ENCODE measurements at places on chromosomes 1 and 21. TPM values are rescaled to one million over a fixed set of nuclear protein-coding genes. Genes with fewer than 3 reads are reported as not detected.
A peak's percentile ranks its signal among the peaks of the same experiment; 100 is the strongest.

The TRIM17 gene
- total RNA-seq, result 2.7 TPM

DNA sequence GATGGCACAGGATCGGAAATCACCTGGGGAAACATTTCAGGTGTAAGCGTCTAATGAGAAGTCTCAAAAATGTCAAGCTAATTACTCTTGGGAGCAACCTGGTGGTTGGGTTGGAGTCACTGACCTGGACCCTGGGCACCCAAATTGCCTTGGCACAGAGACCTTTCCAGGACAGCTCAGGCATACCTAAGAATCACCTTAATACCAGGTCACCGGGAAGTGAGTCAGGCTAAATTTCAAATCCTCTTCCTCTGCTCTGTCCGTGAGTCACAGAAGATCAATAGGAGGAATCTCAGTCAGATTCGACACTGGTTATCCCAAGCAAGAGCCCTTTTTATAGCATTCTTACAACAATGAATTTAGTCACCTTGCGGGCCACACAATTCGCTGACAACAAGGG is 179.6 kb upstream of the CAMK1G start:
- no peak overlapping the region for H3K27ac ChIP-seq
- no peaks in the 10 kb centered on the region for H3K36me3 ChIP-seq
- H3K4me3 ChIP-seq, result no peak overlapping the region
- H3K27me3 ChIP-seq, result no peaks in the 10 kb centered on the region

The PPIAL4G gene
- not detected for total RNA-seq

The TMPRSS15 gene
- total RNA-seq, result not detected

- H3K36me3 ChIP-seq, result peaks cover 6% of the 10 kb centered on the region
- H3K4me3 ChIP-seq, result no peak overlapping the region
- no peak for DNase-seq
- no peaks in the 10 kb centered on the region for H3K27me3 ChIP-seq
Observed at GRCh38 chr21:15850645-15851044, 120.9 kb downstream of the USP25 start.

The OR10Z1 gene
- total RNA-seq, result not detected

DNA sequence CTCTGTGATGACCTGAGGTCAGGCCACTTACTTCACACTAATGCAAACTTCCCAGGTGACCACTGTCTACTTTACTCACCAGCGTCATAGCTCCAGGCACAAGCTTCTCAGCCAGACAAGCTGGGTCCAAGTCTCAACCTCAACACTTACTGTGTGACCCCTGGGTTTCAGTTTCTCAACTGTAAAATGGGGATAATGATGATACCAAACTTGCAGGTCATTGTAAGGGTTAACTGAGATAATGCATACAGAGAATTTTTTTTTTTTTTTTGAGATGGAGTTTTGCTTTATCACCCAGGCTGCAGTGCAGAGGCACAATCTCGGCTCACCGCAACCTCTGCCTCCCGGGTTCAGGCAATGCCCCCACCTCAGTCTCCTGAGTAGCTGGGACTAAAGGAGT is 34.7 kb downstream of the AK2 start:
- H3K4me1 ChIP-seq, result peaks cover 19% of the 10 kb centered on the region
- H3K27me3 ChIP-seq, result no peaks in the 10 kb centered on the region
- H3K4me3 ChIP-seq, result no peak overlapping the region
- no peak overlapping the region for H3K27ac ChIP-seq

DNA sequence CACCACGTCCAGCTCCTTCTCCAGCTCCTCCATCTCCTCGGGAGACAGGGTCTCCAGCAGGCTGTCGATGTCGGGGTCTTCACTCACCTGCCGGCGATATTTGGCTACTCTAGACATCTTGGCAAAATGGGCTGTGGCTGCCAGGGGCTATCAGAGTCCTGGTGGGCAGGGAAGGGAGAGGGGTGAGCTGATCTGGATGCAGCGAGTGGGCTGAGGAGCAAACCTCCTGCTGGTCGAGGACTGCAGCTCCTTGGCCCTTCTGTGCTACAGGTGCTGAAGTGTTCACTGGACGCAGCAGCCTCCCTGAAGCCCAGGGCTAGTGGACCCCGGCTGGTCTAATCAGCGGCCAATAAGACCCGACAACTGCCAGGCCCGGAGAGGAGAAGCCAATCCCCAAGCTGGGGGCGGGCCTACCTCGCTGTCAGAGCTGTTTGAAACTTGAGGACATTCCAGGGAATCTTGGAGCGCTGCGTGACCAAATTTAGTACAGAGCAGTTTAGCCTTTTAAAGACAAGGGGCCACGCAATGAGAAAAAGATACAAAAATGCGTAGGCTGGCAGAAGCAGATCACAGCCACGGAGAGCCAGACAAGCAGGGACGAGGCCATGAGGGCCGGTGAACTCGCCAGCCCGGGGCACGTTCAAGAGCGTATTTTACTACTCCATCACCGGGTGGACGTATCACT is at the start of gene LMOD1:
Gene LMOD1 (minus strand): TSS at position 325 of the 685 bp plus-strand sequence. CDS start 208 bp downstream, at position 117.
- H3K27me3 ChIP-seq, result peaks cover 32% of the 10 kb centered on the region
- H3K4me3 ChIP-seq, result peak within 1 kb of the TSS; percentile 82
- peaks cover 40% of the 10 kb centered on the region for H3K4me1 ChIP-seq
- no peaks in the 10 kb centered on the region for H3K36me3 ChIP-seq
- H3K27ac ChIP-seq, result peak within 1 kb of the TSS; percentile 50

DNA sequence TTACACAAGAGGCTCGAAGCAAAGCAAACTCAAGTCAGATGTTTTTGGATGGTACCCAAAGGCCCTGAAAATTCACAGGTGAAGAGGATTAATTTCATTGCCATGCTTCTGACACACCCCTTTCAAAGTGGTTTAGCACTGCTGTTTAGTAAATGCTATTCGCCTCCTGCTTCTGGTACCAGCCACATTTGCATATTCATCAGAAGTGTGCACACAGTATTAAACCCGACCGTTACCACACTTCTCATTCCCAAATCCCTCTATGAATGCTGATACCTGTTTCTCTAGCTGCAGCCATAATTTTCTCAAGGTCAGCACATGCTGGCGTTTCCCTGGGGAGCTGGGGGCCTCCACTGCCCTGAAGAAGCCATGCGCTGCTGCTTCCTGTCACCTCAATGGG is 179.8 kb upstream of the DAB1 start:
- no peak overlapping the region for H3K27ac ChIP-seq
- no peak overlapping the region for H3K4me3 ChIP-seq
- no peaks in the 10 kb centered on the region for H3K36me3 ChIP-seq
- no peak for DNase-seq
- H3K4me1 ChIP-seq, result peaks cover 65% of the 10 kb centered on the region

- peak overlapping the region; percentile 38 for H3K27ac ChIP-seq
- peaks cover 74% of the 10 kb centered on the region for H3K4me1 ChIP-seq
- no peaks in the 10 kb centered on the region for H3K27me3 ChIP-seq
- DNase-seq, result no peak
Observed at GRCh38 chr1:201750934-201751333, 78.0 kb upstream of the IPO9 start.

DNA sequence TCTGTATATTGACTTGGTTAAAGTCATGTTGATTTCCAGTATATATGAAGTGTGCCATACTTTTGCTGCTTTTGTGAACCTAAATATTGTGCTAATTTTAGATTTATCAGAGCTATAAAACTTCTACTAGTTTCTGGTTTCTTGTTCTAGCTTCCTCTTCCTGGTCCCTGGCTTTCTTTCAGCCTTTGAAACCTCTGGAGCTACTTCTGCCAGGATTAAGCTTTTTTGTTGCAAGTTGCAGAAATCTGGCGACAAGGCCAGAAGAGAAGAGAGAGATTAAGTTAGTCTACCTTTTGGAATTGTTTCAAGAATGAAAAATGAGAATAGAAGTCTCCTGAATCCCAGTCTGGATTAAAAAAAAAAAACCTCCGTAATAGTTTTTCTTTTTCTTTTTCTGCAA is 13.5 kb downstream of the RNF2 start:
- no peak overlapping the region for H3K27ac ChIP-seq
- no peaks in the 10 kb centered on the region for H3K27me3 ChIP-seq
- no peak for DNase-seq
- peaks cover 43% of the 10 kb centered on the region for H3K4me1 ChIP-seq
- H3K36me3 ChIP-seq, result peaks cover 11% of the 10 kb centered on the region
- no peak overlapping the region for H3K4me3 ChIP-seq

The SPATA21 gene
- 0.07 TPM for total RNA-seq

GRCh38 chr1:88787023-88787903 is 103.2 kb downstream of the PKN2 start:
- peaks cover 16% of the 10 kb centered on the region for H3K36me3 ChIP-seq
- H3K27me3 ChIP-seq, result no peaks in the 10 kb centered on the region
- peaks cover 11% of the 10 kb centered on the region for H3K4me1 ChIP-seq
- H3K27ac ChIP-seq, result peak overlapping the region; percentile 22
- no peak overlapping the region for H3K4me3 ChIP-seq
- no peak for DNase-seq

DNA sequence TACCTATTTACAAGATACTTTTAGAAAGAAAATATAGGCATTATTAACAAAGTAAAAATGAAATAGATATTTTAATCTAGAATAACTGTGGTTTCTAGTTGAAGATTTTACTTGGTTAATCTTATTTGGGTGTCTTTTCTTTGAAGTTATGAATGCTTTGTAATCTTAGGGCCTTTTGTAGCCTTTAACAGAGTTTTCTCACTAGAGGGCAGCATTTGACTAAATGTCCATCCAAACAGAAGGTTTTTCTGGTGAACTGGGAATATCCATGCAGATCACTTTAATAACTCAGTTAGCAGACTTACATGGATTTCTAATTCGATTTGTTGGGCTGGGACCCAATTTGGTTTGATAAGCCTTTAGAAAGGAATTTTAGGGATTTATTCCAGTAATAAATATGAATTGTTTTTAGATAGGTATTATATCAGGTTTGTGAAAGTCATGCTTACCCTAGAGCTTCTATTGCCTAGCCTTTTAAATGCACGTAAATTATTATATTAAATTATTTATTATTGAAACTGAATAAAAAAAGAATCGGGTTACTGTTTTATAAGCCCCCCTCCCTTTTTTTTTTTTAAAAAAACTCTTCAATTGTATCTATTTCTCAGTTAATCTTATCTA is 119.7 kb downstream of the ZNF326 start:
- no peak overlapping the region for H3K27ac ChIP-seq
- DNase-seq, result no peak
- H3K4me3 ChIP-seq, result no peak overlapping the region
- no peaks in the 10 kb centered on the region for H3K4me1 ChIP-seq
- no peaks in the 10 kb centered on the region for H3K27me3 ChIP-seq

- H3K36me3 ChIP-seq, result no peaks in the 10 kb centered on the region
- H3K4me3 ChIP-seq, result peak overlapping the region; percentile 85
- H3K27ac ChIP-seq, result peak overlapping the region; percentile 19
- H3K4me1 ChIP-seq, result peaks cover 20% of the 10 kb centered on the region
- DNase-seq, result peak; percentile 54
Observed at GRCh38 chr1:32539584-32540571, 651 bp downstream of the ZBTB8A start.

DNA sequence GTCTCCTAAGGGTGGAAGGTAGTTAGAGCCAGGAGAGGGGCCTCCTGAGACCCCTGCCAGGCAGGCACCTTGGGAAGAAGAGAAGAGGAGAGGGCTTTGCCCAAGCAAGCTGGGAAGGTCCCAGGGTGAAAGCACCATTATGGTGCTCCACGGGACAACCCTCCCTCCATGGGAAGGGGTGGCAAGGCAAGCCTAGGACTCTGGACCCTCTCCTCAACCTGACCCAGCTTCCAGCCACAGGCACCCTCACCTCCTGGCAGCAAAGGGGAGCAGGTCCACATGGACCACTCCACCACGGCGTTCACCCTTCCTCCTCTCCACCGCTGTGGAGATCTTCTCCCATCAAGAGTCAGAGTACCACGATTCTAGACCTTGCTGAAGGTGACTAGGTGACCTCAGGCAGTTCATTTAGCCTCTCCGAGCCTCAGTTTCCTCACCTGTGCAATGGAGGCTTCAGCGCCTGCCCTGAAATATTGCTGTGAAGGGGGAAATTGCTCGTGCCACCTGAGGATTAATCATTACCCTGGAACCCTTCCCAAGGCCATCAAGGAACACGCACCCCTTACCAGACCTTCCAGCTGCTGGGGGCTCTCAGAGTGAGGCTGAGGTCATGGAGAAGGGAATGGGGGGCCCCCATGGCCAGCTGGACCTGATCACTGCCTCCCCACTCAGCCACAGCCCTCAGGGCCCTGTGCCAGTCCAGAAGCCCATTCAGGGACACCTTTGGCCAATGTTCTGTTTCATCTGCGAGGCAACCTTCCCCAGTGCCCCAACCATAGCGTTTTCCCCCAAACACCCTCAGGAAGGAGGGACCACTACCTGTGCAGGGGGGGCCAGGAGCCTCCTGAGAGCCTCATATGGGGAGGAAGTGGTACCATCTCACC is 1.6 kb downstream of the RAP1GAP start:
- no peak for DNase-seq
- H3K4me1 ChIP-seq, result peaks cover 27% of the 10 kb centered on the region
- H3K36me3 ChIP-seq, result no peaks in the 10 kb centered on the region
- peaks cover 20% of the 10 kb centered on the region for H3K27me3 ChIP-seq

DNA sequence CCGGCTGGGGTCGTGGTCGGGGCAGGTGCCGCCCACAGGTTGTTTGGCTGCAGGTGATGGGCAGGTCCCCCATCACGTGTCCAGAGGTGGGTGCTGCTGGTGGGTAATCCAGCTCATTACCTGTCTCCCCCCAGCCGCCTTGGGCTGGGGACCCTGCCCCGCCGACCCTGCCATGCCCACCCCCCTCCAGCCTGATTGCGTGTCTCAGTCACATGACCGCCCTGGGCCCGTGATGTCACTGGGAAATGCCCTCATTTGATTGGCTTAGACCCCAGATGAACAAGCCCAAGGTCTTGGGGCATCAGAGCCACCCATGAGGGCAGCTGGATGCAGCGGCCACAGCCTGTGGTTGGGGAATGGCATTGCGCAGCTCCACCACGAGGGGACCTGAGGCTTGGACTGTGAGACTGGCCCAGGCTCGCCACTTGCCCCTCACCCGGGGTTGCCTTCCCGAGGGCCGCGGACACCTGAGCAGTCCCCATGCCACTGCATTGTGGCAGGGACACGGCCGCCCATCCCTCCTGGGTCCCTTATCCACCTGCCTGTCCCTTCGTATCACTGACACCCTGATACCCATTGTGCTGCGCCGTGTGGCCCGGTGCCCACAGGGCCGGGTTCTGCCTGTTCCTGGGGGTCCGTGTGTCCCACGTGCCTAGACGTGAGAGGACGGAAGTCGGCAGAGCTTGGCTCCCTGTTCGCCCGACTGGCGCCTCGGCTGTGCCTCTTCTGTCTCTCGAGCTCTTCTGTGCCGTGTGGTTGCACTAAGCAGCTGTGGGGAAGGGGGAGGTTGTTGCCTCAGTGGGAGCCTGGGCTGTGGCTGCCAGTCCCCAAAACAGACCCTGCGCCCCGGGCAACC is 68.0 kb downstream of the FAAP20 start:
- H3K4me3 ChIP-seq, result no peak overlapping the region
- H3K4me1 ChIP-seq, result peaks cover 14% of the 10 kb centered on the region
- H3K27me3 ChIP-seq, result no peaks in the 10 kb centered on the region
- H3K36me3 ChIP-seq, result peaks cover 6% of the 10 kb centered on the region
- DNase-seq, result no peak

- DNase-seq, result no peak
- no peaks in the 10 kb centered on the region for H3K27me3 ChIP-seq
- peaks cover 7% of the 10 kb centered on the region for H3K36me3 ChIP-seq
- peaks cover 13% of the 10 kb centered on the region for H3K4me1 ChIP-seq
- no peak overlapping the region for H3K4me3 ChIP-seq
Observed at GRCh38 chr1:241186716-241187115, 170.3 kb downstream of the RGS7 start.

The CD101 gene
- total RNA-seq, result 1.3 TPM
